ENCODE measurements at places on chromosomes 6 and 20. TPM values are rescaled to one million over a fixed set of nuclear protein-coding genes. Genes with fewer than 3 reads are reported as not detected.

COL19A1 gene
- total RNA-seq: 1.6 TPM

SLC4A11 gene
- total RNA-seq: not detected

COL12A1 gene
- 35.3 TPM for total RNA-seq

PAK5 gene
- 0.33 TPM for total RNA-seq

TENT5A gene
- 7.3 TPM for total RNA-seq

SNAP25 gene
- total RNA-seq: 10.9 TPM

TAF4 gene
- 12.7 TPM for total RNA-seq

- H3K4me3 ChIP-seq: no peak overlapping the region
- no peak overlapping the region for H3K27ac ChIP-seq
- H3K4me1 ChIP-seq: peaks cover 11% of the 10 kb centered on the region
- H3K27me3 ChIP-seq: peaks cover 8% of the 10 kb centered on the region
Observed at GRCh38 chr20:63484651-63485403, 12.4 kb upstream of the KCNQ2 start.

DNA sequence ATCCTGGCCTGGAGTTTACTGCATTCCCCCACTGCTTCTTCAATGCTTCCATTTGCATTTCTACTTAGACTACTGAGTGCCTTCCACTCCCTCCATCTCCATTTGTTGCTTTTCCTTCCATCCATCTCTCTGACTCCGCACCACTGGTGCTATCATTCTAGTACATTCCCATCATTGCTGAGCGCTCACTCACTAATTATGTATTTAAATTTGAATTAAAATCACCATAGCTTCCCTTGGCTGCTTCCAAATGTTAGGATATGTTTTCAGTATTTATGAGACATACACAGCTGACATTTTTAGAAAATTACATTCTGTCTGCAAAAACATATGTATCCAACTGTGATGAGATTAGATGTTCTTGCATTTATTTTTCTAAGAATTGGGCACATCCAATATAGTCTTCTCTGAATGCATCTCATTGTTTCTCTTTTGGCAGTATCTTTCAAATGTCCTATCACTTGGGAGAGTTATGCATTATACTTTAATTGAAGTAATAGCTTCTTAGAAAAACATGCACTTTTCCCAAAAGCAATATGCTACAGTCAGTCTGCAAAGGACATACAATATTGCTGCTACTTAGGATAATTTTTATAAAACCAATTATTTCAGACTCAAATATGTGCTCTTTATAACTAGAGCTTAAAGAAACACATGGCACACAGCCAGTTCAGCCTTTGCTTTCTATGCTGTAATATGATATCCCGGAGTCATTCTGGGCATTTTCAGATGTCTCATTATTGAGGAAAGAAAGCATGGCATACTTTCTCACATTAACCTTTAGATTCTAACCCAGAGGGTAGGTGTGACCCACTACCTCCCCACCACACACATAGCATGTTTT, 12.1 kb upstream of the COL21A1 start:
- no peak for DNase-seq
- no peak overlapping the region for H3K4me3 ChIP-seq
- no peaks in the 10 kb centered on the region for H3K36me3 ChIP-seq
- no peaks in the 10 kb centered on the region for H3K27me3 ChIP-seq
- H3K27ac ChIP-seq: no peak overlapping the region

GRCh38 chr6:147711476-147711875, 203.0 kb downstream of the SAMD5 start:
- no peak overlapping the region for H3K4me3 ChIP-seq
- H3K27ac ChIP-seq: no peak overlapping the region
- no peak for DNase-seq
- no peaks in the 10 kb centered on the region for H3K36me3 ChIP-seq
- H3K27me3 ChIP-seq: no peaks in the 10 kb centered on the region

GRCh38 chr20:57559658-57560553, 1.0 kb upstream of the PCK1 start:
- no peaks in the 10 kb centered on the region for H3K27me3 ChIP-seq
- no peak overlapping the region for H3K27ac ChIP-seq
- no peak for DNase-seq
- no peak overlapping the region for H3K4me3 ChIP-seq

DNA sequence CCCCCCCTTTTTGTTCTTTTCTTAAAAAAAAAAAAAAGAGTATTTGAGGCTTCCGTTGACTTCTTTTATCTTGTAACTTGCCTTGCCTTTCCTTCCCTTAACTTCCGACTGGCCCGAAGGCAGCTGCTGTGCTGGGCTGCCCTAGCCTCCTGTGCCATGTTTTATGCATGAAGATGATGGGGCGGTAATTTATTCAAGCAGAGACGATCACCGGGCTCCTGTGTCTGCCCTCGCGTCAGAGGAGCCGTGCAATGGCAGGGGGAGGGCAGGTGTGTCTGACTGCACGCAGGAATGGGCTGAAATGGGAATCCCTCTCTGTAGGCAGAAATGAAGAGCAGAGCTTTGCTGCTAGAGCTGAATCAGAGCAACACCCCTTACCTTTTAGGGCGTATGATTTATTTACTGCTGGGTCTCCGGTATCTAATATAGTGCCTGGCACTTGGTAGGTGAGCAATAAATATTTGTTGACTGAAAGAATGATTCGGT, 106.3 kb upstream of the RIPOR2 start:
- no peak overlapping the region for H3K4me3 ChIP-seq
- H3K4me1 ChIP-seq: no peaks in the 10 kb centered on the region
- DNase-seq: no peak

DNA sequence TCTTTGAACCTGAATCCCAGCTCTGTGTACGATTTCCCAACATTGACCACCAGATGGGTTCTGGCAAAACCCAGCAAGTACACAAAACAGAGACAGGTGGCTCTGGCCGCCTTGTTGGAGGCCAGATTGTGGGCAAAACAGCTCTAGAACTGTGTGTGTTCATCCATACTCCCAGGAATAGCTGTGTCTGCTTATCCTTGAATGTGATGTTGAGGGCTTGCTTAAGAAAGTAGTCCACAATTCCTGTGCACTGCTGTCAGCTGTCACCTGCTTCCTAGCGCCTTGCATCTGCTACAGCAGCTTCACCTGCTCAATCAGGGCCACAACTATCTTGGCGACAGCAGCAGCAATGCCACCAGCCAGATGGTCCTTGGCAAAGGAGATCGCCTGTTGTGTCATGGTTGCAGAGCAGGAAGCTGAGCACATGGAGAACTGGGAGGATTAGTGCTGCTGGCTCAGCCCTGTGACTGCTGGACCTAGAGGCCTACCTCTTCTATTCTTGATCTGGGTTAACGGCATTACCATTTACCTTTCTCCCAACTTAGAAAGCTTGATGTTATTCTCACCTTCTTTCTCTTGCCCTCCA, 3.7 kb upstream of the SMAP1 start:
- no peaks in the 10 kb centered on the region for H3K36me3 ChIP-seq
- no peak overlapping the region for H3K27ac ChIP-seq
- no peaks in the 10 kb centered on the region for H3K27me3 ChIP-seq
- H3K4me3 ChIP-seq: no peak overlapping the region

DNA sequence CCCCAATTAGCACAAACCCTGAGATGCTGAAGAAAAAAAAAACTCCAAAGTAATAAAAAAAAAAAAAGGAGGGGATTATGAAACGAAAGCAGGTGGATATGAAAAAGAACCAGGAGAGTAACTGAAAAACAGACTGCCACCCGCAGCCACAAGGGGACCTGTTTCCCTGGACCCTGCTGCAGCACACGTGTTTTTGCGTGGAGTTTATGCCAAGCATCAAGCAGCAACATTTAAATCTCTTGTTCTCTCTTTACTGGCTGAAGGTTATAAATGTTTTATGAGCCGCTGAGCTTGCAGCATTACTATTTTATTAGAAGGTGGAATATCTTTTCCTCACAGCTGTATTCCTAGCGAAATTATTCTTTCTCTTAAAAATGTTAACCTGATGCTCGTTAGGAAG, 131.6 kb upstream of the OLIG3 start:
- H3K4me1 ChIP-seq: no peaks in the 10 kb centered on the region
- no peak overlapping the region for H3K27ac ChIP-seq
- no peak for DNase-seq
- H3K27me3 ChIP-seq: no peaks in the 10 kb centered on the region
- no peak overlapping the region for H3K4me3 ChIP-seq

DNA sequence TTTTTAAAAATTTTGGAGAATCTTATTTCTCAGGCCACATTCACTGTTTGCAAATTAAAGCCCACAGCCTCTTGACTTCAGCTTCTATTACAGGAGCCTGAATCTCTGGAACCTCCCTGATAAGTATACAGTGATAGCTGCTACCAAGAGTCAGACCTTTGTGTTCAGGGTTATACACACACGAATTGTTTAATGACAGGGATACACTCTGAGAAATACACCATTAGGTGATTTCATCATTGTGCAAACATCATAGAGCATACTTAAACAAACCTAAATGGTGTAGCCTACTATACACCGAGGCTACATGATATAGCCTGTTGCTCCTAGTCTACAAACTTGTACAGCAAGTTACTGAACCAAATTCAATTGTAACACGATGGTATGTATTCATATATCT, 473.9 kb downstream of the PKHD1 start:
- H3K27ac ChIP-seq: no peak overlapping the region
- no peak for DNase-seq
- H3K27me3 ChIP-seq: no peaks in the 10 kb centered on the region

DNA sequence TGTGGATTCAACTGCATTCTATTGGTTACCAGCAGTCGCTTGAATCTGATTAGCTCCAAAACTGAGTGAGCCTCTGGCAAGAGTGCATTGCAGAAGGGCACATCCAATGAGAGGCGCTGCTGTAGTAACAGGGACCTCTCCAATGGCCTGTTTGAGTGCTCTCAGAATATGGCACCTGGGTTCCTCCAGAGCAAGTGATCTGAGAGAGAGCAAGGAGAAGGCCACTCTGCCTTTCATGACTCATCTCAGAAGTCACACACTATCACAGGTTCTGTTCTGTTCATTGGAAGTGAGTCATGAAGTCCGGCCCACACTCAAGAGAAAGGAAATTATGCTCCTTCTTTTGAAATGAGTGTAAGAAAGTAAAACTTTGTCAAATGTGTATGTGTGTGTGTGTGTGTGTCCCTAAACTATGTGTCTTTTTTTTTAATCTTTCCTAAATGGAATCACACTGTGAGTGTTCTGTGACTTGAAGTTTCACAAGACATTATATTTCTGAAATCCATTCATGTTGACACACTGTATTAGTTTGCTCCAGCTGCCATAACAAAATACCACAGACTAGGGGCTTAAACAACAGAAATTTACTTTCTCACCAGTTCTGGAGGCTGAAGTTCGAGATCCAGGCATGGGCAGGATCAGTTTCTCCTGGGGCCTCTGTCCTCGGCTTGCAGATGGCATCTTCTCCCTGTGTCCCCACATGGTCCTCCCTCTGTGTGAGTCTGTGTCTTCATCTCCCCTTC, 138.3 kb upstream of the CDYL start:
- no peak for DNase-seq
- H3K4me1 ChIP-seq: no peaks in the 10 kb centered on the region
- H3K4me3 ChIP-seq: no peak overlapping the region
- no peak overlapping the region for H3K27ac ChIP-seq
- no peaks in the 10 kb centered on the region for H3K36me3 ChIP-seq

GRCh38 chr20:58911970-58912369, 59.5 kb downstream of the GNAS start:
- DNase-seq: no peak
- peaks cover 24% of the 10 kb centered on the region for H3K4me1 ChIP-seq
- no peak overlapping the region for H3K4me3 ChIP-seq
- no peak overlapping the region for H3K27ac ChIP-seq
- no peaks in the 10 kb centered on the region for H3K27me3 ChIP-seq
- H3K36me3 ChIP-seq: peaks cover 24% of the 10 kb centered on the region

All from body of pancreas (tissue), 4 donors.